ENCODE measurements at places on chromosomes 12 and 14.

DNA sequence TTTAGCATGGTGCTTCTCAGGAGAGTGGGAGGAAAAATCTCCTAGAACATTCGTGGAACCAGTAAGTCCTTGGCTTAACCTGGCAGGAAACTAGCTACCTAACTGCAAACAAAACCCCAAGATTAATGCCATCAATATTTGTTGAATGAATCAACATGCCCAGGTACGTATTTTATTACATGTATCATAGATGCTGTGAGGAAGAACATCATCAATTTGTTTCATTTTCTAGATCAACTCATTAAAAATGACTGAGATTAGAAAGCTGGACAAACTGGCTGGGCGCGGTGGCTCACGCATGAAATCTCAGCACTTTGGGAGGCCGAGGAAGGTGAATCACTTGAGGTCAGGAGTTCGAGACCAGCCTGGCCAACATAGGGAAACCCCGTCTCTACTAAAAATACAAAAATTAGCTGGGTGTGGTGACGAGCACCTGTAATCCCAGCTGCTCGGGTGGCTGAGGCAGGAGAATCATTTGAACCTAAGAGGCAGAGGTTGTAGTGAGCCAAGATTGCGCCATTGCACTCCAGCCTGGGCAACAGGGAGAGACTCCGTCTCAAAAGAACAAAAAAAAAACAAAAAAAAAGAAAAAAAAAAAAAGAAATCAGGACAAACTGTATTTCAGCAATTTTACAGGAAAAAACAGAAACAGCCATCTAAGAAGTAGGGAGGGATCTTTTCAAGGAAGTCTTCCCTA lies 88.7 kb downstream of the NTN4 start:
- H3K4me3 ChIP-seq: no peak overlapping the region
- peak; percentile 93 for DNase-seq
- H3K4me1 ChIP-seq: peaks cover 33% of the 10 kb centered on the region
- H3K27ac ChIP-seq: peak overlapping the region; percentile 99
- H3K36me3 ChIP-seq: peaks cover 5% of the 10 kb centered on the region

- no peaks in the 10 kb centered on the region for H3K36me3 ChIP-seq
- no peak for DNase-seq
- no peak overlapping the region for H3K27ac ChIP-seq
- H3K27me3 ChIP-seq: no peaks in the 10 kb centered on the region
- no peak overlapping the region for H3K4me3 ChIP-seq
- H3K4me1 ChIP-seq: no peaks in the 10 kb centered on the region
These were observed 172.8 kb upstream of the PLEKHG7 start for GRCh38 chr12:92529944-92530343.

GRCh38 chr14:48710133-48710532 lies 876.0 kb downstream of the RPS29 start:
- H3K36me3 ChIP-seq: no peaks in the 10 kb centered on the region
- H3K4me3 ChIP-seq: no peak overlapping the region
- no peak for DNase-seq
- H3K27me3 ChIP-seq: peaks cover 4% of the 10 kb centered on the region
- no peaks in the 10 kb centered on the region for H3K4me1 ChIP-seq
- H3K27ac ChIP-seq: no peak overlapping the region

- H3K27ac ChIP-seq: no peak overlapping the region
- H3K36me3 ChIP-seq: no peaks in the 10 kb centered on the region
- no peak overlapping the region for H3K4me3 ChIP-seq
- H3K4me1 ChIP-seq: no peaks in the 10 kb centered on the region
- H3K27me3 ChIP-seq: no peaks in the 10 kb centered on the region
- no peak for DNase-seq
These were observed 11.6 kb downstream of the HVCN1 start for GRCh38 chr12:110677206-110677911.

- no peak overlapping the region for H3K4me3 ChIP-seq
- DNase-seq: peak; percentile 56
- no peaks in the 10 kb centered on the region for H3K4me1 ChIP-seq
- H3K27ac ChIP-seq: no peak overlapping the region
These were observed 1.6 kb downstream of the CMKLR1 start for GRCh38 chr12:108337235-108338223.
